ENCODE measurements at places on chromosomes 3 and 15. TPM values are rescaled to one million over a fixed set of nuclear protein-coding genes. Genes with fewer than 3 reads are reported as not detected.

GRCh38 chr3:12532182-12532581 lies 13.1 kb downstream of the MKRN2OS start:
- DNase-seq = no peak

Gene LACTB
- 22.5 TPM for total RNA-seq

GRCh38 chr3:172808969-172809546 lies 58.5 kb downstream of the ECT2 start:
- peak; percentile 48 for DNase-seq

DNA sequence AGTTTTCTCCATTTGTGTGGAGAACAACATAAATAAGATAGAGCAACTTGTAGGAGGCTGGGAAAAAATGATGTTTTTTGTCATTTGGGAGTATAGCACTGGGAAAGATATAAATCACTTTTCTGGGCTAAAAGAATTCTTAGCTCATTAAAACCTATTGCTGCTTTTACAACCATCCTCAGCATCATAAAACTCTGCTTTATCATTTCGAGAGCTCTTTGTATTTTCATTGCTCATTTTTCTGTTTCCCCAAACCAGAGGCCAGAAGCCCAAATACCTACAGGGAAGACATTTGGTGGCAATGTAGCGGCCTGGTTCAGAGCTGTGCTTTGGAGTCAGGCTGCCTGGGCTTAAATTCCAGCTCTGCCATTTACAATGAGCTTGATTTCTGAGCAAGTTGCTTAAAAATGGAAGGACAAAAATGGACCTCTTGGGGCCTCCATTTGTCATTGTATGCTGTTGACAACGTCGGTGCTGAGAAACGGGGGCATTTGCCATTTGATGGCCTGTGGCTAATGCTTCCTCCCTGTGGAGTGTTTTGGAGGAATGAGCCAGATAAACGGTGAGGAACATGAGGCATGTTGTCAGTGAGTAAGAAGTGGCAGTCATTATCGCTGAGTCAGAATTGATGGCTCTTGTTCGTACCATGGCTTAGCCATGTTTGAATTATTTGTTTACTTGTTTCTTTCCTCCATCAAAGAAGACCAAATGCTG lies 260.0 kb downstream of the EBLN2 start:
- no peak for DNase-seq

DNA sequence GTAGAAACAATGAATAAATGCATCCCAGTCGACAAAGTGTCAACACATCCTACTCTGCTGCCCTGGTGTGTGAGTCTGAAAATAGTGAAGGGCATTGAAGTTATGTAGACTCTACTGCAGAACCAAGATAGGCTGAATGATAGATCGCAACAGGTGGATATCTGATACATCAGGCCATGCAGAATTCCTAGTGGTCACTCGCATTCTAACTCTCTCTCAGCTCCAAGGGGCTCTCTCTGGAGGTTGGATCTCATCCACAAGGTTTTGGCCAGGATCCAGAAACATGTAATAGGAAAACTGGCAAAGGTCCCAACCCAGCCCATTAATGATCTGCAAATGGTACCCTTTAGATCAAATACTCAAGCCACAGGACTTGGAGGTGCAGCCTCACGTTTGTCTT lies 514.1 kb downstream of the MAGI1 start:
- DNase-seq = no peak

Gene CP
- 2.7 TPM for total RNA-seq

- DNase-seq = no peak
These were observed 352.9 kb downstream of the PTPRG start for GRCh38 chr3:61914276-61914675.

DNA sequence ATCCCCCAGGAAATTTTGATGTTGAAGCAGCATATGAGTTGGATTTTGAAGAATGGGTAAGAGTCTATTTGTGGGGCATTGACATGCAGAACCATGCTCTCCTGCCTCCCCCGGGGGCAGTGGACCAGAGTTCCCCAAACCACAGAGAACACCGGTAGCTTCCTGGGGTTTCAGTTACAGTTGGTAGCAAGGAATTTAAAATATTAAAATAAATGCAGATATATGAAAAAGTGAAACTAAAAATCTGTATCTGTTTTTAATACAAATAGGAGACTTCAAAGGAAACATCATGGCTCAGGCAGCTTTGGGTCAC lies 37.4 kb downstream of the SLC9A9 start:
- DNase-seq = no peak

DNA sequence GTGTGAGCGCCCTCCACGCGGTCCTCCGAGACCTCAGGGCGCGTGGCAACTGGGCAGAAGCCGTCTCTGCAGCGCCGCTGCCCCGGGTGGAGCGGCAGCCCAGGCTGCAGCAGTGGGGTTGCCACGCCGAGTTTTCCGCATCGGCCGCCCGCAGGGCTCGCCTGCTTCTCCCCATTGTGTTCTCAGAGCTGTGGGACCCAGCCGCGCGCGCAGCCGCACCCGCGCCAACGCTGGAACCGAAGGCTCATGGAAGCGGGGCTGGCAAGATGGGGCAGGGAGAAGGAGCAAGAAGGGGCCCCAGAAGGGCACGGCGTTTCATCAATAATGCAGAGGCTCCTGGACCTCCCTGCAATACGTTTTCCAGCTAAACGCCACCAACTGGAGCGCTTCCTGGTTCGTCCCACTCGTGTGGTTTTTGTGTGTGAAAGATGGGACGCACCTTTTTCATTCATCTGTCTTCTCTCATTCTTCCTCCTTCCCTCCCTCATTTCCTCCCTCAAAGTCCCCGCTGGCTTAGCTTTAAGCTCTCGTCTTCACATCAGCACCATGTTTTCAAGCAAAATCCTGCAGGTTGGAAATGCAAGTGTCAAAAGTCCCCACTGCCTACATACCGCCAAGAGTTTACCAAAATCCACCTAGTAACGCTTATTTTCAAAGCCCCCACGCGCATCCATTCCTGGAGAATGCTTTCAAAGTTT lies 1.2 kb downstream of the ROBO1 start:
- no peak for DNase-seq

GRCh38 chr15:67815036-67815592 lies 10.2 kb upstream of the SKOR1 start:
- DNase-seq = no peak

GRCh38 chr3:62708638-62709373 lies 166.4 kb downstream of the CADPS start:
- DNase-seq = no peak

GRCh38 chr15:43939070-43939469 lies 112.3 kb downstream of the WDR76 start:
- peak; percentile 43 for DNase-seq

DNA sequence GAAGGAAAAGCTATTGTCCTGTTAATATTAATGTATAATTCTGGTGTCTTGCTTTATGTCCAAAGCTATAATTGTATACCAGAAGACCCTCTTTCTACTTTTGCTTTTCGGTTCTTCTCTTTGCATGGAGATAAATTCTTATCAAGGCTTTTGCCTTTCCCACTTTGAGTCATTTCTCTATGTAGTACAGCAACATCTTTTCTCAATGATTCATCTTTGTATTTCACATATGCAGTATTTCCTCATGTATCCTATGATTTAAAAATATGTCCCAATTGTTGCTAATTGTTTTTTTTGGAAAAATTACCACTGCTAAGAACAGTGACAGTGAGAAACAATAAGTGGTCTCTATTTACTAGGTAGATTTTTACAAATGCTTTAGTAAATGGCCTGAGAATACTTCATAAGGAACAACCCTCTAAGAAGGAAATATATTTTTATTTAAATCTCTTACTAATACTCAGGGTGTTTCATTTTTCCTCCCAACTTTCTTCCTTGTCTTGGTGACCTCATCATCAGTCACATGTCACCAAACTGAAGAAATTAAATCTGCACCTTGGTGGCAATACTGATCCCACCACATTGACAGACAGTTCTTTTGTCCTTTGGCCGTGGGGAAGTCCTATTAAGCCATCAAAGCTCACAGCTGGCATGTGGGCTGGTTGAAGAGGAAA lies 290.6 kb downstream of the SATB1 start:
- DNase-seq = peak; percentile 14

DNA sequence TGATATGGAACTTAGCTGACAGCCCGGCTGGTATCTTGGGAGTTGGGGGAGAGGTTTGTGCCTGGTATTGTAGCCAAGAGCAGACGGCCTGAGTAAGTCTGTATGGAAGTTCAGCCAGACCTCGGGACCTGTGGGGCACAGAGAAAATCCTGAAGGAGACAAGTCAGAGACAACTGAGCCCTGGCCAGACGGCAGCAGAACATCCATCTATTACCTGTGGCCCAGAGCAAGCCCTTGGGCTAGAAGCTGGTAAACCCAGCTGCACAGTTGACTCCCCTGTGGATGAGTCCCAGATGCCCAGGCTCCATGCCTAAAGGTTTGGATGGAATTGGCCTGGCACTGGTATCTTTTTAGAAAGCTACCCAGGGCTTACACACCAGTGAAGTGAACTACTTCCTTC lies 70.4 kb upstream of the DLG1 start:
- DNase-seq = peak; percentile 26

DNA sequence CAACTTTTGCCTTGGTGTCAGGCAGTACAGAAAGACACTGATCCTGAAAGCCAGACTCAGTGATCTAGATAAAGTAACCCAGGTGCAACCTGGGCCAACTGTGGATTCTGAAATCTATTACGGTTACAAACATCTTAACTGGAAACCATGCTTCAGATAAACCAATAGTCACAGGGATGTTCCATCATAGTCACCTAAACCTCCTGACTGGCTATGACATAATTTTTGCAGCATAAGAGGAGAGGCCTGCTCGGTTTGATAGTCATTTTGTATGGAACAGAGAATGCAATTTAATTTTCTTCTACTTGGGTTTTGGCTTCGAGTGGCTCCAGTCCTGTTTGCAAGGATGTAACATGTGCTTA lies 3.7 kb downstream of the SLCO3A1 start:
- no peak for DNase-seq

Gene CSTA
- total RNA-seq = 0.30 TPM

Gene TMEM212
- not detected for total RNA-seq

Gene ATP13A5
- not detected for total RNA-seq

- no peak for DNase-seq
These were observed 523.9 kb upstream of the RGMA start for GRCh38 chr15:93612953-93613352.

DNA sequence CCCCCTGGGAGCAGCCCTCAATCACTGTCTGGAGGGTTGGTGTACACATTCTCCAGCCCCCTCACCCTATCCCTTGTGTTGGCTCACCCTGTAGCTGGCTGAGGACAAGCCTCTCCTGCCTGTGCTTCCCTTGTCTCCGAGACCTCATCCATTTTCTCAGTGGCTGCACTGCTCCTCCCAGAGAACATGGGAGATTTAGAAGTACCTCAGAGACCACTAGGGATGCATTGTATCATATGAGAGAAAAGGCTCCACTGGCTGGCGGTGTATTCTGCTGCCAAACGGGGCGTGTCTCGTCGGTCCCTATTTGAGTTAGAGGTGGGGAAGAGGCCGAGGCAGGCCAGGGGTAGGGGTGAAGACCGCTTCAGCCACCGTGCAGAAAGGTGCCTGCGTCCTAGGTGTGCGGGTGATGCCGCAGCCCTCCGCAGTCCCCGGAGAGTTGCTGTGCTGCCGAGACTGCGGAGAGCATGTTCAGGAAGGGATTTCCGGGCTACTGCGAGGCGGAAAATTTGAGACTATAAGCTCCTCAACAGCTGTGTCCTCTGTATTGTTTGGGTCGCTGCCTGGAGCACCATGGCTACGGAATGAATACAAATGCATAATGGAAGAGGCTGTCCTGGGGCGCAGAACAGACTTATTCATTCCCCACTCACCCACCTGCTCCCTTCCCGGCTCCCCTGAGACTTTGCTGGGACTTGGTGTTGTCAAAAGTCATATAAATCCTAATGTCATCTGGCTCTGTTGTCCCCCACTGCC lies 43.8 kb downstream of the SPSB4 start:
- peak; percentile 66 for DNase-seq

Gene NEK11
- 8.1 TPM for total RNA-seq

DNA sequence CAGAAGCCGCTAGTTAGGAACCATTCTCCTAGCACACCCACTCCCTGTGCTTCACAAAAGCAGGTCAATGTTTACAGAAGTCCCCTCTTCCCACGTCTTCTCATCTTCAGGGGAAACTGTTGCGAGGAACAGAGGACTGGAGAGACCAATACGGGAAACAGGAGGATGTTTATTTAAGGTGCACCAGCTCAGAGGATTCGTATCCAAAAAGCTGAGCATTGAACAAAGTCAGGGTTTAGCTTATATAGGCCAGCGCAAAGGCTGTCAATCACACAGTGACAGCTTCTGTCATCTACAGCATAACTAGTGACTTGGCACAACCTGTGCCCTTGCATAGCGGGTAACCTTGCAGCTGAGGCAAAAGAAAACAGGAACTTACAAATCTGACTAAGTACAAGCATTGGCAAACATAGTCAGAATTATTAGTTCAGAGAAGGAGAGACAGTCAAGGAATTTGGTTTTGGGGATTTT lies 61.3 kb downstream of the ZDHHC19 start:
- DNase-seq = no peak

DNA sequence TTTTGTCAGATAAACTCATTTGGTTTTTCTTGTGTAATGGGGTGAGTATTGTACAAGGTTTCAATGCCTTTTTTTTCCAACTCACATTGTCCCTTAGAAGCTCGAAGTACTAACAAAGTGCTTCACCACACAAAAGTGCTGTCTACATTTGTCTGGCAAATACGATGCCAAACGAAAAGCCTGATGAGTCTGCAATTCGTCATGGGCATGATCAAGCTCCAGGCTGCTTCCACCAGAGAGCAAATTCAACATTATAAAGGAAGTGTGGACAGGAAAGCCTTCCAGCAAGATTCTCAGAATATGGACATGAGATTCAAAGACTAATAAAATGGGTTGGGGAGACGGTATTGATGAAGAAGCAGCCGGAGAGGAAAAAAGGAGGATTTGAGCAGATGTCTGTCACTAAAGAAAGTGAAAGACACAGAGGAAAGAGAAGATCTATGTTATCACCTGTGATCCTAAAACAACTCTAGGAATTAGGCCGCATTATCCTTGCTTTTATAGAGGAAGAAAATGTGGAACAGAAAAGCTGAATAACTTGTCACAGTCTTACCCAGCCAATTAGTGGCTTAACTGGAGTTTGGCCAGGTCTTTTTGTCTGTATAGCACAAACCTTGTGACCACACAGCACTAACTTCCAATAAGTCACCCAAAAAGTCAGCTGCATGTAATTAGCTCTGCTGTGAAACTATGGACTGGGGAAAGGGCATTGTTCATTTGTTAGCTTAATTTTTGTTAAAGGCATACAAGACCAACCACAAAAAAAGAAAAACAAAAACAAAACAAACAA lies 494.8 kb downstream of the FHIT start:
- peak; percentile 58 for DNase-seq

- DNase-seq = peak; percentile 94
These were observed 104.8 kb downstream of the PPP2R3A start for GRCh38 chr3:136070334-136070733.

GRCh38 chr15:39406485-39406884 lies 174.4 kb upstream of the THBS1 start:
- DNase-seq = no peak

DNA sequence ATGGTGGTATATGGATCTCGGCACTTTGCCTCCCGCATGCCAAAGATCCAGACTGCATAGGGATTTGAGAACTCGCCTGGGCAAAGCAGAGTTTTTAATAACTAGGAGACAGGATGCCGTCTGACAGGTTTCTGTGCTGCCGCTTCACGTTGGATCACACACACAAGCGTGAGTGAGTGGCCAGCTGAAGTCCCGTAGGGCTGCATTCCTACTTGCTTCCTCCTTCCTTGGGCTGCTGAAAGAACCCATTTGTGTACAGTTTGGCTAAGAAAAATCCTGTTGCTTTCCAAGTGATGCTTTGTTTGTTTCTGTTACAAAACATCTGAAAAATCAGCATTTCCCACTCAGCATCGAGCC lies 604.3 kb upstream of the CFAP20DC start:
- DNase-seq = no peak

GRCh38 chr3:55244247-55244646 lies 242.9 kb downstream of the WNT5A start:
- no peak for DNase-seq

Data from M059J (cell line).